ENCODE measurements at places on chromosomes 12 and 14.

DNA sequence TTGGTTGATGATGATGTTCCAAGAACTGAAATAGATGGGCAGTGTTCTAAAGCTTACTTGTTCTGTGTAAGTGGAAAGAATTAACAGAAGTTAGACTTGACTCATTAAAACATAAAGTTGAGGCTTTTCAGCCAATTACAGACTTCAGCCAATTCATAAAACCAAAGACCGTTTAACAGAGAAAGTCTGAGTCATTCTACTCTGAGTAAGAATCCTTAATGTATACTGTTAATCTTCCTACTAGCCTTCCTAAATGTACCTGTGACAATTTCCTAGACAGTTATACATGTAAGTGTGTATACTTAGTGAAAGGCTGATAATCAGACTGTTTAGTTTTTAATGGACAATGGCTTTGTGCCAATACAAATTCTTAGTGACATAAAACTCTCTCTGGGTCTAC, 681.0 kb downstream of the RPL10L start:
- no peak for DNase-seq

GRCh38 chr12:12349711-12350665, at the start of gene MANSC1:
TSS of gene MANSC1 (minus strand) at chr12:12350242. CDS start at chr12:12343314, 6,928 bp downstream.
- DNase-seq: peak; percentile 65

DNA sequence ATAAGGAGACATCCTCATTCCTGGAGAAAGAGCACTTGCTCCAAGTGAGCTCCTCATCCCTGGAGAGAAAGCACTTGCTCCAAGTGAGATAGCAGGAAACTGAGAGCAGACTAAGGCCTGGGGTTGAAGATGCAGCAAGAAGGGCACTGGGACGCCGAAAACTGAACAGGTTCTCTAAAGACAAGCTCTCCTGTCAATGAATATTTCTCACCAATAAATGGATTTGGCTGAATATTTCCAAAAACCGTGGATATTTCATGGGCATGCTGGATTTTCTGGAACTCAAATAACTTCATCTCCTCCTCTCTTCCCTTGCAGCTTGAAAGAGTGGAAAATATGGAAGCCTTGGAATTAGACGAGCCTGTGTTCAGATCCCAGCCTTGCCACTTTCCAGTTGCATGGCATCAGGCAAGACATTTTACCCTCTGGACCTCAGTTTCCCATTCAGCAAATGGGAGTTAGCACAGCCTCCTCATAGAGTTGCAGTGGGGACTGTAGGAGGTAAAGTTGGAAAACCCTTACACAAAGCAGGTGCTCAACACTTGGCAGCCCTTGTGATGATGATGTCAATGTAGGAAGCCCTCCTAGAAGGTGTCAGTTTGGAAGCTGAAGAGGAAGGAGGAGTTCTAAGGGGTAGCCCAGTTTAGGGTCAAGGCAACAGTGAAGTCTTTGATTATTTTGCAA, 4.4 kb upstream of the KRT76 start:
- DNase-seq: no peak

GRCh38 chr14:31391473-31391872, 28.9 kb downstream of the HEATR5A start:
- DNase-seq: no peak

DNA sequence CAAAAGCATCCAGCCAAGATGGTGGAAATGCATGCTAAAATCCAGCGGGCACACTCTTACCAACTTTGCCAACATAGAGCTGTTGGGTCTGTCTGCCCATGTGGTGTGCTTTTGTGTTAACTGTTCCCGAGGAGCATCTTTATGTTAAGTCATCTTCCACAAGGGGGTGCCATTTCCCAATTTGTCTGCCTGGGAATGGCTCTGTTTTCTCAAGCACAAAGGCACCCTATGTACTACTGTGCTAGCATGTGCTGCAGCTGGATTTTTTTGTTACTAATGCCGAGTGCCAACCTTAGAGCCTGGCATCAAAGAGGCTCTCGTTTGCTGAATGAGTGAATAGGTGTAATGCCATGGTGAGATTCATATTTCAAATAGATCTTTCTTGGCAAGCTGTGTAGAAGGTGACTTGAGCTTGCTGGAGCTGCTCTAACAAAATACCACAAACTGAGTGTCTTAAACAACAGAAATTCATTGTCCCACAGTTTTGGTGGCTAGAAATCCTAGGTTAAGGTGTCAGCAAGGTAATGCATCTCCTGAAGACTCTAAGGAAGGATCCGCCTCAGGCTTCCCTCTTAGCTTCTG, 74.3 kb downstream of the TRHDE start:
- peak; percentile 36 for DNase-seq

DNA sequence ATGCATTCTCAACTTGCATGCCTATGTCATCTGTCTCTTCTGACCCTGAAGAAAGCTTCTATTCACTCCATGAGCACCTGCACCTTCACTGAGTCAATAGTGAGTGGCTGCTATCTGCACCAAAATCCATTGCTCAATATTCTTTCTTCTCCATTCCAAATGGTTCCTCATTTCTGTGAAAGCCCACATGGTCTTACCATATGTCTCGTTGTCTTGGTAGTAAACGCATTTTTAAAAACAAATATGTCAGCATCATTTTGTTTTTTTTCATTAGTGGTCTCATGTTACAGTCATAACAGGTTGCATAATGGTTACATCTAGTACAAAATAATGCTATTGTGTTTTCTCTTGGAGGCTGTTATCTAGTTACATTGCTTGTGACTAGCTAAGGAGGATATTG, 106.9 kb upstream of the CPM start:
- no peak for DNase-seq

GRCh38 chr12:111887926-111888745, 46.1 kb downstream of the MAPKAPK5 start:
- DNase-seq: no peak

GRCh38 chr12:122921917-122922316, 26.0 kb upstream of the VPS37B start:
- no peak for DNase-seq

- DNase-seq: no peak
These were observed 15.2 kb upstream of the LUM start for GRCh38 chr12:91126516-91126915.

GRCh38 chr12:24848941-24849477, 99.9 kb downstream of the BCAT1 start:
- DNase-seq: no peak

DNA sequence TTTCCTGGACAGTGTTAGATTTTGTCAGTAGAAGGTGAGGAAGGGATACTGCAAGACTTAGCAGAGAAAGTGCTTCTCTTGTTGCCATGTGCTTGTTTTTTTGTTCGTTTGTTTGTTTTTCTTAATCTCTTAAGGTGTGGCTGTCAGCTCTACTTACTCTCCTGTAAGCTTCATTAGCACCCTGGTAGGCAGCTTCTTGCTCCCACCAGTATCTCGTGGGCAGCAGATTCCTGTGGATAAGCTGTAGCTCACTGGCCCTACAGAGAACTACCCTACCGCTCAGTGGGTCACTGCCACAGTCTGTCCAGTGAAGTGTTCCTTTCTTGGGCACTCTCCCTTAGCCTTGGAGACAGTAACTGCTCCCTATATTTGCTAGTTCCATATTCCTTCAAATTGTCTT, 30.1 kb downstream of the VRK1 start:
- DNase-seq: no peak

GRCh38 chr14:55454264-55455002, 14.0 kb upstream of the TBPL2 start:
- no peak for DNase-seq

- DNase-seq: no peak
These were observed 191.7 kb downstream of the SPTSSA start for GRCh38 chr14:34270361-34270760.

GRCh38 chr12:42444192-42444943, 118.4 kb downstream of the PPHLN1 start:
- DNase-seq: no peak

- no peak for DNase-seq
These were observed 143.0 kb upstream of the ATXN7L3B start for GRCh38 chr12:74394647-74395046.

DNA sequence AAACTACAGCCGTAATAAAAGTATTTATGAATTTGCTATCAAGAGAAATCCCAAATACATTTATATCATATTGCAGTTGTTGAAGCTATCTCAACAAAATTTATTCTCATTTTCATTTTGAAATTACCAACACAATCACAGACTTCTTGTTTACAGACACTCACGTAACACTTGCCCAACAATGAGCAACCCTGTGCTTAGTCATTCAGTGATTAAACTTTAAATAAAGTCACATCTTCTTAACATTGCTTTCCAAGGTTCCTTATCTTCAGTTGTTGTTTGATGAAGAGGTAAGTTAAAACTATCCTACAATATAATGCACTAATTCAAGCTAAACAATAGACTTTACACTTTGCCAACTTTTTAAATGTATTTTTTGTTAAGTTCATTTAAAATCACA, 601.8 kb downstream of the SLC16A7 start:
- DNase-seq: no peak

DNA sequence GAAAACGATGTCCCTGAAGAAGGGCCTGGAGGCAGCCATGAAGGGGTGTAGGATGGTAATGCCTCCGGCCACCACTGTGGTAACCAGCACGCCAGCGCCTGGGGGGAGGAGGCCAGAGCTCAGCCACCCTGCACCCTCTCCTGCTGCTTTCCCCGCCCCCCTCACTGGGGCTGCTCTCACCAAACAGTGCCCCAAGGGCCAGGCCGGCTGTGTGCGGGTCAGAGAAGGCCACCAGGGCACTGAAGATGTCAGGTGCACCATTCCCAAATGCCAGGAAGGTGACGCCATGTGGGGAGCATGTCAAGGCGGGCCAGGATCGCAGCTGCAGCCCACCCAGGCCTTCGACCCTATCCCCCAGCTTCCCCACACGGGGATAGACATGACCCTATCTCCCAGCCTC, 14.5 kb downstream of the SLC8B1 start:
- DNase-seq: no peak

DNA sequence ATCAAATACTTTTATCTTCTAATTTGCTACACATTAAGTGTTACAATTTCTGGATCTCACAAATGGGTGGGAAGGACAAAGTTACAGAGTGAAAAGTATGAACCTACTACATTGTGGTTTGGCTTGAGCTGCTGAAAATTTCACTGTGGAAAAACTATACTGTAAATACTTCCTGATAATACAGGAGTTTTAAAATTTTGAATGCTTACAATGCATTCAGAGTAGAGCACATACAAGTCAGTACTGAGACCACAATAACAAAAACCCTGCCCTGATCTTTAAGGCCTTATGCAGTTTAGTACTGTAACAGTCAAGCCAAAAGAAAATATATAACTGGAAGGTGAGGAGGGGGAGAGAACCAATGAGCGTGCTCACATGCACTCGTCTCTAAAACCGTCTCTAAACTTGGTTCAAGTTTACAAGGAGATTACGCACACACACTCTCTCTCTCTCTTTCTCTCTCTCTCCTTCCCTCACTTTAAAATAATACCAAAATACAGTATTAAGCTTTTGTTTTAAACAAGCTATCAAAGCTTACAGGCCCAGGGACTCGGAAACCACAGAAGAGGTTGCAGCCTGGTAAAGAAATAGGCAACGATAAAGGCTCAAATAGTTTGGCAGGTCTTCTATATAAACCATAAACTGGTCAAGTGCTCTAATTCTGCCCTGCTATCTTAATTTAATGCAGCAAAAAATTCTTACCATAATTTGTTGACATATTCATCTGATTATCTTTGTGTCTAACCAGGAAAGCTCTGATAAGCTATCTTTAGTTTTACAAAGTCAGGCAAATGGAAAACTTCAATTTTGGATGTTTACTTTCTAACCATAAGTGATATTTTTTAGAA, 58.0 kb downstream of the ATF7 start:
- no peak for DNase-seq

- no peak for DNase-seq
These were observed 8.6 kb upstream of the C12orf50 start for GRCh38 chr12:88037770-88038169.

DNA sequence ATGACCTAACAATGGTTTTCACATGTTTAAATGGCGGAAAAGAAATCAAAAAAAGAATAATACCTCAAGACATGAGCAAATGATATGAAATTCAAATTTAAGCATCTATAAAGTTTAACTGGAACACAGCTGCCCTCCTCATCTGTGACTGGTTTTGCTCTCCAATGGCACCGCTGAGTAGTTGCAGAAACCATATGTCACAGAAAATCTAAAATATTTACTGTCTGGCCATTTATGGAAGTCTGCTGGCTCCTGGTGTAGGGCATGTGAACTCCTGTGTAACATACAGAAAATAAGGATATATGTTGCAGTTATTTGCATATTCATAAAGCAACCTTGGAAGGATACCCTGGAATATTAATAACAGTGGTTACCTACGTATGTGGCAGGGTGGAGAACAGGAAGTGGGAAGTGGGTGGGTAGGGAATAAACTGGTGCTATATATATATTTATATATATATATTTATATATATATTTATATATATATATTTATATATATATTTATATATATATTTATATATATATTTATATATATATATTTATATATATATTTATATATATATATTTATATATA, 48.4 kb downstream of the LTBP2 start:
- no peak for DNase-seq

DNA sequence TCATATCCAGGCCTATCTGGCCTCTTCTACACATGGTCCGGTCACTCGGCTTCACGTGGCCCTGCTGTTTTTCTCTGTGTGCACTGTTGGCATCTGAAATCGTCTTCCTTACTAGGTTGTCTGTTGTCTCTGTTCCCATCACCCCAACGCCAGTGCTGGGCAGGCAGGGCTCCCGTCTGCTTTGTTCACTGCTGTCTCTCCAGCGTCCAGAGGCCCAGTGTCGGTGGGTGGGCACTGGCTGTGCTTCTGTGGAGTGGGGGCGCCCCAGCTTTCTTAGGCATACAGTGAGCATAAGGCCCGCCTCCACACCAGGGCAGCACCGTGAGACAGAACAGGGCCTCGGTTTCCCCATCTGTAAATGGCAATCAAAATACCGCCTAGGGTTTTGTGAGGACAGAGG, 153.1 kb downstream of the BCL11B start:
- no peak for DNase-seq

DNA sequence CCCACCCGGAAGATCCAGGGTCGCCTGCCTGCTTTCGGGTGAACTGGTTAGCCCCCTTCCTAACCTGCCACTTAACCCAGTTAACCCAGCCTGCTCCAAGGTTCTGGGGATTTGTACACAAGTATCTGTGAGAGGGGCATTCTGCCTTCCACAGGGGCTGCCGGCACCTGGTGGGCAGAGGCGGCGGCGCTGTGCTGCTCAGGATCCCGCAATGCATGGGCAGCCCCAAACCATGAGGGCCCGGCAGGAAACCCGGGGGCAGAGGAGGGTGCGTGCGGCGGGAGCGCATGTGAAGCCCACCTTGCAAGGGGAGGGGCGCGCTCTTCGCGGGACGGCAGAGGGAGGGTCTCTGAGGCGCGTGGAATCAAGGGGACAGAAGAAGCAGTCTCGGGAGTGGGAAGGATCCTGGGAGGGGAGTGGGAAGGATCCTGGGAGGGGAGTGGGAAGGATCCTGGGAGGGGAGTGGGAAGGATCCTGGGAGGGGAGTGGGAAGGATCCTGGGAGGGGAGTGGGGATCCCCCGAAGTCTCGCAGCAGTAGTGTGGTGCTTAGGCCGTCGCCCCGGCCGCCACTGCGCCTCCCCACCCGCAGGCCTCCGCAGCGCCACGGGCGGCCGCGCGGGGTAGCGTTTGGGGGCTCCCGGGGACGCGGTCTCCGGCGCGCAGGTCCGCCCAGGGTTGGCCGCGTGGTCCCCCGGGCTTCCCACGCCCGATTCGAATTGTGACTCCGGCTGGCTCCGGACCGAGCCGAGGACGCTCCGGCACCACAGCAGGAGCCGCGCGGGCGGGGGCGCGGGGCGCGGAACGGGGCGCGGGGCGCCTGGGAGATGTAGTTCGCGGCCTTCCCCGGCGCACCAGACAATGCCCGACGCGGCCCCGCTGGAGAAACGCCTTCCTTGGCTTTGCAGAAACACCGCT, 4.9 kb upstream of the MTA1 start:
- peak; percentile 64 for DNase-seq
